ENCODE measurements at places on chromosomes 3 and 15.

GRCh38 chr15:38528294-38528693, 36.3 kb downstream of the RASGRP1 start:
- no peak for DNase-seq

DNA sequence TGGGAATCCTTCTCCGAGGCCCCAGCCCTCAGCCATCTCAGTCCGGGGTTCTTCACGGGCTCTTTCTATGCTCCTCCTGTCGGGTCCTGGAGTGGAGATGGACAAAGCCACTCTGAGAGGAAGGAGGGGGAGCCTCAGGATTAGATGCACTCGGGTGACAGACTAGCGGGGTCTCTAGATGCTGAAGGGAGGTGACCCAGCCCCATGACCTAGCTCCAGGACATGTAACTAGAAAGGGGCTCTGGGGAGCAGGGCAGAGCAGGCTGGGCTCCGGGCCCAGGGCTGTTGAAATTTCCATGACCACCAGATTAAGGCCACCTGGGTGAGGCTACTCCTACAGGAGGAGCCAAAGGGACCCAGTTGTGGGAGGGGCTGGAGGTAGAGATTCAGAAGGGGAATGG, 14.8 kb upstream of the SKIC8 start:
- DNase-seq: no peak

GRCh38 chr3:126342211-126342610, 15.0 kb downstream of the KLF15 start:
- DNase-seq: no peak

- DNase-seq: no peak
Measured at GRCh38 chr3:186096290-186096689, 12.6 kb downstream of the ETV5 start.

DNA sequence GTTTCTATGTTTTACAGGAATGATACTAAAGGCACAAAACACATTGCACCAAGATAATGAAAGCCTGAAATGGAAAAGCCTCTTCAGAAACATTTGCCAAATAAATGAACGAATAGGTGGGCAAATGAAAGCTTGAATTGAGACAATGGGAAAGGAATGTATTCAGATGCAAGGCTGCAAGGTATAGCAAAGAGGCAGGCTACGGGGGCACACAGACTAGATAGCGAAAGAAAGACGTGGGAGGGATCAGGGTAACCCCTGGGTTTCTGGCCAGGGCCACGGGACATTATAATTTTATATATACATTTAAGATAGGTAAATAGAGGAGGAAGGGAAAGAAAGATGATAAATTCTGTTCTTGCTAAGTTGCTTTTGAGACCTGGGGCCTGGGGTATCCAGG, 95.9 kb upstream of the NLGN1 start:
- DNase-seq: no peak

- no peak for DNase-seq
Measured at GRCh38 chr3:102400142-102400541, 34.7 kb upstream of the ZPLD1 start.

GRCh38 chr3:30475038-30475808, 131.2 kb upstream of the TGFBR2 start:
- no peak for DNase-seq

DNA sequence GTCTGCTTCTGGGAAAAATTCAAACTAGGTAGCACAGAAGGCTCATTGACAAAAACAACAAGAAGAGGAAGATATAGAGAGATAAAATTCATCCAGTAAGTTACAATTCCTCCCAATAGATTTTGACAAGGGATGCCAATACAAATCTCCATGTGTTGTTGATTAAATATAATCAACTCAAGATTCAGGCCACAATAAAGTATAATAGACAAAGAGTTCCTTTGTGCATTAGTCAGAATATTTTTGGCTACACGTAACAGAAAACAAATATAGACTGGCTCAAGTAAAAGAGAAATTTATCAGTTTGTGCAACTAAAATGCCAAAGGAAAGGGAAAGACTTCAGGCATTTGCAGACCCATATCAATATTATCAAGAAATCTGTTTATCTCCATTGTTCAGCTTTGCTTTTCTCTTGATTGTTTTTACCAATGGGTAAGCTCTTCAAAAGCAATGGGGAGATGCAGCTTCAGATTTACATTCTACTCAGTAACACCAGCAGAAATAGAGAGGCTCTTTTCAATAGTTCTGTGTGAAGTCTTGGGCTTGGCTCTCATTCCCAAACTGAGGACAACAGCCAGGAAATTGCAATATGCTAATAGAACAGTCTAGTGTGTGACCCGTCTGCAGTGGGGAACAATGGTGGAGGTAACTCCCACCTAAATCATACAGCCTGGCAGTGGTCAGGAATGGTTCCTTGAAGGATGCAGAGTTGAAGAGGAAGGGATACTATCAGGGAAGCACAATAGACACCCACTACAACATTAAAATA, 77.6 kb upstream of the PROK2 start:
- no peak for DNase-seq

DNA sequence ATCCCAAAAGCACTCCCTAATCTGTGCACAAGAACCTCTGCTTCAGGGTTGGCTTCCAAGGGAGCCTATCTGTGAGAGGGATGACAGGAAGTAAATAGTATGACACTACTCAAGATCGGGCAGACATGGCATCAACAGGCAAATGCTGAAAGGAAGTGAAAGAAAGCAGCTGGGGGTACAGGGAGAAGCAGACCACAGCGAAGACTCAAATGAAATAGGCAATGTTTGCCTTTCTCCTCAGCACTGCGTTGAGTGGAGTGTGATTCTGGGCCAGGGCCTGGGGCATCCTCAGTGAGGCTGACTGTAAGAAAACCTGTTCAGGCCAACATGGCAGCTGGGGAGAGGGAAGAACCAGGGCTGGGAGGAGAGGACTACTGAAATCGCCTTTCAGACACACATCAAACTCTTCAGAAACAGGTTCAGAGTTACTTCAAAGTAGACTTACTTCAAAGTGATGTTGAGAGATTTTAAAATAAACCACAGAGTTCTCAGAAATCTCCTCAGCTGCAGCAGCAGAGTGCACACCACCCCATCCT, 96.6 kb downstream of the SLC9A9 start:
- peak; percentile 67 for DNase-seq

DNA sequence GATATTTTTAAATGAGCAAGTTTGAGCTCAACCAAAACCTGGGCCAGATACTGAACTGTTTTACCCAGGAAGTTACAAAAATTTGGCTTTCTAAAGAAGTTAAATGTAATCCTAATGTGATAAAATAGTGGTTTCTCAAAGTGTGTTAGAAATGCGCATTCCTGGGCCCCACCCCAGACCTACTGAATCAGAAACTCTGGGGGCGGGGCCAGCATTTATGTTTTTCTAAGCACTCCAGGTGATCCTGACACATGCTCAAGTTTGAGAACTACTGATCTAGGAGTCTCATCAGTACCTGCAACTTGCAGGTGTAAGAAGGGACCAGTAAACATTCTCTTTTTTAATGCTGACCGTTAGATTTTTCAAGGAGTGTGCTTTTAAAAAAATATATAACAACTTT, 190.6 kb downstream of the VPS13C start:
- DNase-seq: no peak

DNA sequence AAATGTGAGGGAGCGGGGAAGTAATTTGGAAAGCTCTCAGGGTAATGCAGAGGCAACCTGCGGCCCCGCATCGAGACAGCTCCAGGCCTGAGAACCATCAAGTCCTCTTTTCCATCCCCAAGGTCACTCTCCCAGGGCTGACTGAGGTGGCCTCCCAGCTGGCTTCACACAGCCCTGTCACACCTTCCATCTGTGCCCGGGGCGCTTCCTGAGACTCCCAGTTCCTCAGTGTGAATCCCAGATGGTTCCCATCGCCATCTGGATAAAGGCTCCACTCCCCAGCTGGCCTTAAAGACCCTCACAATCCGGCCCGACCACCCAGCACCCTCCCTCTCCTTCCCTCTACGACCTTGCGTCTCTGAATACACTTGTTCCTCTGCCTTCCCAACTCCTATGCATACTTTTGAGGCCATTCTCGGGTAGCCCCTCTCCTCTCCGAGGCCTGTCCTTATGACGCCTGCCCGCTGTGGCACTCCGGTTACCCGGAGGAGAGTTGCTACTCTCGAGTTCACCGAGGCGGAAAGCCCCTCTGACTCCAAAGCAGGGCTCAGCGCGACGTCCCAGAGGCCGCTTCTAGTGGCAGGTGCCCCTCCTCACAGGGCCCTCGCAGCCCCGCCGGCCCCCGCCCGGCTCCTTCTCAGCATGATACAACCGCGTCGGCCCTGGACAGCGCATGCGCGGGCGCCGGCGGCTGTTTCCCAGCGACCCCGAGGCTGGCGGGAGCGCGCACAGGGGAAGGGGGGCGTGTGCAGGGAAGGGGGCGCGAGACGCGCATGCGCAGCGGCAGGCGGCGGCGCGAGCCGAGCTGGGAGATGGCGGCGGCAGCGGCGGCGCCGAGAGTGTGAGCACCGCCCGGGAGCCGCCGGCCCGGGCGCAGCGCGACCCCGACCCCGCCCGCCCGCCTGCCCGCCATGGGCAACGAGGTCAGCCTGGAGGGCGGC, at the start of gene BSN:
Gene BSN, plus strand, starts transcription at position 786 of the 941 bp plus-strand sequence. Its CDS starts 126 bp downstream, at position 912.
- DNase-seq: peak; percentile 83

- no peak for DNase-seq
Measured at GRCh38 chr3:187871848-187872247, 126.6 kb upstream of the BCL6 start.

GRCh38 chr15:89399238-89400115, 64.9 kb upstream of the POLG start:
- peak; percentile 76 for DNase-seq

- no peak for DNase-seq
Measured at GRCh38 chr15:70521576-70522322, 241.6 kb downstream of the UACA start.

GRCh38 chr3:187211532-187212195, 14.4 kb downstream of the RTP1 start:
- DNase-seq: no peak

- DNase-seq: no peak
Measured at GRCh38 chr3:184778426-184779332, 33.3 kb upstream of the VPS8 start.

DNA sequence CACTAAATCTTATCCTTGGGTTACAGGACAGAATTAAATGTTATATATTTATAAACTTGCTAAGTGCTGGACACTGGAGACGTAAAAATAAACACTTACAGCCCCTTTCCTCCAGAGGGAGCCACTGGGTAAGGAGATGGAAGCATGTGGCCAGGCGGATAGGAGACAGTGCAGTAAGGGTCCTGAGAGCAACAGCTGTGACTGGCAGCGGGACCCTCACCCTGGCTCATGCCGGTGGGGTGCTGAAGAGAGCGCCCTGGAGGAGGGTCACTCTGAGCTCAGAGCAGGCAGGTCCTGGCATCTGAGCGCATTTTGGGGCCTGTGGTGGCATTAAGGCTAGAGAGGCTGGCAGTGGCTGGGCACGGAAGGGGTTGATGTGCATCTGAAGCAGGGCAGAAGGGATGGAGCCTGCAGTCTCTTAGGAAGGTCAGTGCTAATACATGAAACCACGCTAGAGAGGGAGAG, 16.0 kb downstream of the SEC61A1 start:
- peak; percentile 21 for DNase-seq

GRCh38 chr3:195260280-195260905, 10.6 kb downstream of the XXYLT1 start:
- no peak for DNase-seq

GRCh38 chr3:188529228-188529627, 375.3 kb downstream of the LPP start:
- no peak for DNase-seq

DNA sequence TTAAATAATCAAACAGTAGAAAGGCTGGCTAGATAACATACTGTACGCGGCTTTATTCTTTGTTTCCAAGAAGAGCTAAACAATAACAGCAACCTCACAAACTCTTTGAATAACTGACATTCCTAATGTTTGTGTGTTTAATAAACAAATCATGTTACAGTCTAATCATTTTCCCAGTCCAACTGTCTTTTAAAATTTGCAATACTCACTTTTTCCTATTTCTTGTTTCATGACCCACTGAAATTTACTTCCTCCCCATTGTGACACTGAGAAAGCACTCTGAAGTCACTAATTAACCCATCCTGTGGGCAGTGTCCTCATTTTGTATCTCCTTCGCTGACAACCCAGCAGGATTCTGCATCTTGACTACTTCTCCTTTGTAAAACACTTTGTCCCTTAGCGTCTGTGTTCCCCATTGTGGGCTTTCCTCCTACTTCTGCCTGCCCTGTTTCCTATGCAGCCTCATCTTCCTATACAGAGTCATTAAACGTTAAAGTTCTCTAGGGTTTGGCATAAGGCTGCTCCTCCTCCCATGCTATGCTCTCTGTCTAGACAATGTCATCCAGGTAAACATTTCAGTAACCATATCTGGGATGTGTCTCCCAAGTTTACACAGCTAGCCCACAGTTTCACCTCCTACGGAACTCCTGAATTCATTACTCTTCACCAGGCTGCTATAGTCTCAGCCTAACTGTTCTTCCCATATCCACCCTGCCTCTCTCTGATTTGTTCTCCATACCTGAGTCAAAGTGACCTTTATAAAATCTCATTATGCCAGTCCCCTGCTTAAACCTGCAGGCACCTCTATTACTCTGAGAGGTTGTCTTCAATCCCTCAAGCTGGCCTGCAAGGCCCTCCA, 148.9 kb downstream of the GREM1 start:
- no peak for DNase-seq

DNA sequence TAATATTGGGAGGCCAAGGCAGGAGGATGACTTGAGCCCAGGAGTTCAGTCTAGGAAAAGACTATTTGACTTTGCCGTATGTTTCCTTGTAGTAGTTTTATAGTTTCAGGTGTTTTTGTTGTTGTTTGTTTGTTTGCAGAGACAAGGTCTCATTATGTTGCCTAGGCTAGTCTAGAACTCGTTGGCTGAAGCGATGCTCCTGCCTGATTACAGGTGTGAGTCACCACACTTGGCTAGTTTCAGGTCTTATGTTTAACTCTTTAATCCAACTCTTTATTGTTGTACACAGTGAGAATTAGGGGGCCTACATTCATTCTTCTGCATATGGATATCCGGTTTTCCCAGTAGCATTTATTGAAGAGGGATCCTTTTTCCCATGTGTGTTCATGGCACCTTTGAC, 32.0 kb downstream of the FAIM start:
- DNase-seq: no peak

DNA sequence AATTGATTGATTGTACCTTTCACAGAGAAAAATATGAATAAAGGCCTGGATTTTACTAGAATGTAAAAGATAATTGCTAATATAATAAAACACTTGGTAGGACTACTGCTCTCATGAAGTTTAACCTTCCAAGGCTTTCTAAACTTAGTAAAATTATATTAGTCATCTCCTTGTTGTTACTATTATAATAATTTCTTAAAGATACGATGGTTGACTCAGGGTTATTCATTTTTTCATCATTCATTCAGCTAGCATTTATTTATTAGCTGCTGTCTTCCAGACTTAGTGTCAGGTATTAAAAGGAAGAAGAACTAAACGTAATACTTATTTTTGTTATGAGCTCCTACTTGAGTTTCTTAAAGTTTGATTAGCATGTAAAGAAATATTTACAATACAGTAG, 771.6 kb upstream of the NR2F2 start:
- DNase-seq: no peak

GRCh38 chr3:61594144-61594963, 33.0 kb downstream of the PTPRG start:
- DNase-seq: no peak

DNA sequence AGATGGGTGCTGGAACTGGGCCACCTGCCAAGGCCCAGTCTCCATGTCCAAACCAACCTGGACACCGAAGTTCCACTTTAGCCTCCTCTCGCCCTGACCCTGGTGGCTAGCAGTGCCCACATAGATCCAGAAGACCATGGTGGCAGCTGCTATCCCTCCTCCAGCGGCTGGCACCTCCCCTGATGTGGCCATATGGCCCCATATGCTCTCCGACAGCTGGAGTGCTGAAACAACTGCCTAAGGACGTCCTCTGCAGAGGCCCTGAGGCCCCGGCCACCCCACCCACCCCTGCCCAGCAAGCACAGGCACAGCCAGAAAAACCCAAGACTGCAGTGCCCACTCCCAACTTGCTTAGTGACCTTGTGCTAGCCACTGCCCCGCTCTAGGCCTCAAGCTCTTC, 182.3 kb upstream of the LINGO1 start:
- no peak for DNase-seq
